ENCODE measurements at places on chromosomes 12 and 14.

DNA sequence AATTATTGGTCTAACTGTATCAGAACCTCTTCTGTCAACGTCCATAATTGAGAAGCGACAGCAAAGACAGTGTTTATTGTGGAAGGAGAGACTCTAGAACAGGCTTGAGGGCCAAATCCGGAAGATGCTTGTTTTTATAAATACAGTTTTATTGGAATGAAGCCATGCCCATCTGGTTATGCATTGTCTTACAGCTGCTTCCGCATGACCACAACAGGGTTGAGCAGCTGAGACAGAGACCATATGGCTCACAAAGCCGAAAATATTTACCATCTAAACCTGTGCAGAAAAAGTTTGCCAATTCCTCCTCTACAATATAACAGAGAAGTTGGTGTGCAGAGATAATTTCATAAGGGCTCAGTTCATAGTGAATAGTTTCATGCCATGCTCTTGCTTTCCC, 24.5 kb downstream of the PRKAB1 start:
- peak; percentile 30 for DNase-seq

DNA sequence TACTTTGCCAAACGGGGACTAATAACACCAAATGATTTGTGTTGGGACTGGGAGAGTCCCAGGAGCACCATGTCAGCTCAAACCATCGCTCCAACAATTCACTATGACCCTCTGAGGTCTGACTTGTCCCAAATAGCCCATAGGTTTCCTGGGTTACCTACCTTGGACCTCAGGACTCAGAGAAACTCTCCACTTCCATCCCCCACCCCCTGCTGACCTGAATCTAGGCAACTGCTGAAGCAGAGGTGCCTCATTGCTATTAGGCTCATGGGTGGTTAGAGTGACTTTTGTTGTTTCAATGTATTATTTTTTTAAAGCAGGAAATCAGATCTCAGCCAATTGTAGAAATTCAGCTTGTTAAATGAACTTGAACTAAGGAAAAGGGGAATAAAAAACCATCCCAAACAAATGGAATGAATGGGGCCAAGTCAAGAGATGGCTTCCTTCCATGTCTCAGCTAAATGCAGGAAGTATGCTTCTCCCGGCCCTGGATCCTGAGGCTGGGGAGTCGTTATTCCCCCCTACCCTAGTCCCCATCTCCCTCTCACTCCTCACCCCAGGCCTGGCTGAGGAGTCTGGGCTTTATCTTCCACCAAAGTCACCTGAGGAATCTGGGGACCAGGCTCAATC, 80.9 kb upstream of the SLC24A4 start:
- DNase-seq, result no peak

- no peak for DNase-seq
Observed at GRCh38 chr12:122965321-122965751, 927 bp downstream of the ABCB9 start.

DNA sequence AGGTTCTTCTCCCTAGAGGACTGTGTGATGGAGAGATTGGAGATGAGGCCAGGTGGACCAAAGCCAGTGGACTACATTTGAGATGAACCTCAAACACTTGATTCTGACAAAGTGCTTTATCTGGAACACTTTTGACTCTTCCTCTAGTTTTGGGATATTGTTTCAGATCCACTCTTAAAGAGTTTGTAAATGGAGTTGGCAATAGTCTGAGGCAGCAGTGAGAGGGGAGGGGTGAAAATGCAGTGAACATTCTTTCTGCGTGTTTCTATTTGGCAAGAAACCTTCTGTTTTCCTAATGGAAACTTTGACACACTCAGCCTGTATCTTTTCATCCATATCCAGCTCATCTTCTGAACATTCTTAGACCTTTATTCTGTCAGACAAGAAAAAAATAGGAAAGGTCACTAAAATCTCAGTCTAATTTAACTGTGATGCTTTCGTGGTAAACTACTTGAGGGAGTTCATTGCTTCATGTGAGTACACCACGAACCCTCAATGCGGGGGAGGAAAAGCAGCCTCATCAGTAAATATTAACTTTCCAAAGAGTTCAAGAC, 57.4 kb upstream of the KCNJ8 start:
- peak; percentile 47 for DNase-seq

- no peak for DNase-seq
Observed at GRCh38 chr14:80493620-80494019, 282.3 kb upstream of the DIO2 start.

DNA sequence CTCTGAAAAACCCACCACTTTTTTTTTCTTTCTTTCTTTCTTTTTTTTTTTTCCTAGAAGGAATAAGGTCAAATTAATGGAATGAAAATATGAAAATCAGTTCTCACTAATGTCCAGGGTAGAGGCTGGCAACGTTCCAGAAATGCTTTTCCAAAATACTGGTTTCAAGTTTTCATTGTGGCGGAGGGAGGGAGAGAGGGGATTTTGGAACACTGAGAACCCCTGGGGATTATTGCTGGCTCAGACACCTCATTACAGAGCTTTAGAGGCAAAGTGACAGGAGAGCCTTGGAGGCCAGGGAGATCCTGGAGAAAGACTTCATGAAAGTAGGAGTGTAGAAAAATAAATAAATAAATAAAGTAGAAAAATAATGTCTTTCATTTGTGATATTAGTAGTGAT, 45.4 kb downstream of the ALX1 start:
- no peak for DNase-seq

DNA sequence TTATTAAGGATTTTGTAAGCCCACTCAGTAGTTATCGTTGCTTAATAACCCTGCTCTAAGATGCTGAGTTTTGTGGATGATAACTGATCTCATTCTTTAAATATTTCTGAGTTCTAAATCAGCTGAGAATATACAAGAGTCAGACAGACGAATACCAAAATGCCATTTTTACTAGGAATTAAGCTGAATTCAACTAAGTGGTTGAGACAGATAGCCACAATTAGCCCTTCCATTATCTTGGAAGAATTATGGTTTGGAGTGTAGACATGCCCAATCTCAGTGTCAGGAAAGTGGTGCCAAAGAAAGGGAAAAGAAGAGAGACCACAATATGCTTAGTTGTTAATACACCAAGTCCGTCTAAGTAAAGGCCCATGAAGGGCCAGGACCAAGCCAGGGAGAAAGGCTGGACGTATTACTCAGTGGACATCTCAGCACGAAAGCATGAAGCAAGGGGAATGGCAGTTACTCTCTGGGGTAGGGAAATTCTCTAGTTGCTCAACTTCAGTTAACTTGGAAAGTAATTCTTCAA, 58.6 kb downstream of the KCNA5 start:
- peak; percentile 89 for DNase-seq

DNA sequence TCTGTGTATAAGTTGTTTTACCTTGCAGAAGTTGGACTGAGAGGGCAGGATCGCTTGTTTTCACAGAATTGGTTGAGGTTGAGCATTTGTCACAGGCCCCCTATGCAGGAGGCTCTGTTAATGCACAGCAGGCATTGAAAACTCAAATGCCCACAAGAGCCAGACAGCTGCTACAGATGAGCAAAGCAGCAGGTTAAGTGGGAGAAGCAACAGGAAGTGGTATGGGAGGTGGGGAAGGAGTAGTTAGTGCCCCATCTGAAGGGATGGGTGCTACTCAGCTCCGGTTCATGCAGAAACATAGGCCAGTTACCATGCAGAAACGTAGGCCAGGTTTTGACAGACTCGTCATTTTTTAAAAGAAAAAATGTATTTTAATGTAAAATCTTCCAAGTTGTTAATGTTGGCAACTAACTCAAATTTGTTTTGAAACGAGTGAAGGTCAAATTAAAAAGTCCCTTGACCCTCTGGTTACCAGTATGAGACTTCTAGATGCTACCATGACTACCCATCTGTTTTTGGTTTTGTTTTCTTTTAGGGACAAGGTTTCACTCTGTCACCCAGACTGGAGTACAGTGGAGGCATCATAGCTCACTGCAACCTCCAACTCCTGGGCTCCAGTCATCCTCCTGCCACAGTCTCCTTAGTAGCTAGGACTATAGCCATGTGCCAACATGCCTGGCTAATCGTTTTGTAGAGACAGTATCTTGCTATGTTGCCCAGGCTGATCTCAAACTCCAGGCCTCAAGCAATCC, 84.7 kb upstream of the FRMD6 start:
- no peak for DNase-seq

DNA sequence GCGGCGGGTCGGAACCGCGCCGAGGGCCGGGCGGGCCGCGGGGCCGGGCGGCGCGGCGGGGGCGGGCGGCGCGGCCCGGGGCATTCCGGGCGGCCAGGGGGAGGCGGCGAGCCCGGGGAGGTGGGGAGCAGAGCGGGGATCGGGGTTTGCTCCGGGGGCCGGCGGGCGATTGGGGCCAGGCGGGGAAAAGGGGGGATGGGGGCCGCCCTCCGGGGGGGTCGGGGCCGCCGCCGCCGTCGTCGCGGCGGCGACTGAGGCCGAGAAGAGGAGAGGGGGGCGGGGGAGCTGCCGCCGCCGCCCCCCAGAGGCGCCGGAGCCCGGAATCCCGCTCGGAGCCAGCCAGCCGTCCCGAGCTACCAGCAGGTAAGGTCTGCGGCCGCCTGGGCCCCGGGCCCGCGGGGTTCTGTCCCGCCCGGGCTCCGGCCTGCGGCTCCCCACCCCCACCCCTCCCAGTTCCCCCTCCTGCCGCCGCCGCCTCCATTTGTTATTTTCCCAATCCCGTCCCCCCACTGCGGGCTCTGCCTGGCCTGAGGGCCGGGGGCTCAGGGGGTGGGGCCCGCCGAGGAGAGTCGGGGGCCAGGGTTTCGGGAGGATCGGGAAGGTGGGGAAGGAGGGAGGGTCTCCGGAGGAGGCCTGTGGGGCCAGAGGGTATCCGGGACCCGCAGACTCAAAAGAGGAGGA, 403 bp downstream of the ATN1 start:
- DNase-seq, result no peak

DNA sequence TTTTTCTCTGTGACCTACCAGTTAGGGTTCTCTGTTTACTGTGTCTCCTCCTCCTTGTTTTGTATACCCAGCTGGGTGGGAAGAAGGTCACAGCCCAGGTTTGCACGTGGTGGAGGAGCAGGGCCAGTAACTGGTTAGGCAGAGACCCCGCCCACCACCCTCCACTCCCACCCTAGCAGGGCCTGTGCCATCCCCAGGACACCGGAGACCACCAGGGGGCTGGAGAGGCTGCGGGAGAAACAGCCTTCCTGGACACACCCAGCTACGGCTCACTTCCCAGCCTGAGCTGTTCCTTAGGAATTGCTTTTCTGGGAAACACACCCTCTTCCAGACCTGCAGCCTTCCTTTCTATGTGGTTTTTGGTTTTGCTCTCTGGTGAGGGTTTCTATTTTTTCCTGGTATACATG, 21.1 kb downstream of the BDKRB2 start:
- DNase-seq, result peak; percentile 80

DNA sequence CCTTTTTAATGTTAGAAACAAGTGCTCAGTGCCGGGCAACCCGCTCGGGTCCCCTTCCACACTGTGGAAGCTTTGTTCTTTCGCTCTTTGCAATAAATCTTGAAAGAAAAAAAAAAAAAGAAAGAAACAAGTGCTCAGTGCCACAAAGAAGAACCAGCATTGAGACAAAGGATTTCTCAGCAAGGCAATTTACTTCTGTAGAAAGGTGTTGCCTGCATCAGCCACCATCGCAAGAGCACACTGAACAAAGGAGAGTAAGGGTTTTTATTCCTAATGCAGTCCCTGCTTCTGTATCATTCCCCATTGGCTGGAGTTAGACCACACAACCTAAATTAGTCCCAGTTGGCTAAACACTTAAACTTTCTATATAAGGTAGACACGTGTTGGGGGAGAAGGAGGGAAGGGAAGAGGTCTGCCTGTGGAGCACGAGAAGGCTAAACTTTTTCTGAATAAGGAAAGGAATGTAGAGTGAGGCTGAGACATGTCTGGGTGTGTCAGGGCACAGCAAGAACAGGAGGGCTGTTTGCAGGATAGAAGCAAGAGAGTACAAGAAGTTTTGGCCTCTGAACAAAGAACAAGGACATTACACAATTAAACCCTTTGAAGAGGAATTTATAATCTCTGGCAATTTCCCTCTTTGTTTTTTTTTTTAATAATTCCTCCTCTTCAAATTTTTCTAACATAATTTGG, 21.4 kb downstream of the KLRF2 start:
- DNase-seq, result no peak

DNA sequence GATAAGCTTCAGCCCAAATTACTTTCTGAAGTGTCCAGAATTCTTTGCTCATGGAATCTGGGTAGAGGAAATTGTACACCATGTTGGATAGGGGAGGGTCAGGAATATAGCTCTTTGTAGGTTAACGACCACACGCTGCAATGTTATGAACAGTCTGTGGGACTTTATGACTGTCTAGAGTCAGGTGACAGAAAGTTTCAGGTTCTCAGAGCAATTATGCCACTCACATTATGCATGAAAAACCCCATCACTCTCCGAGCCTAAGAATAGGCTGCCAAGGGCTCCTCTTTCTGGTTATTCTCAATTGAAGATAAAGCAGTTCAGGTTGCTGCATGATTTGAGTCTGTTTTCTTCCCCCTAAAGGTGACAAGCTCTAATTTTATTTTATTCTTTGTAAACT, 430.9 kb downstream of the ATP23 start:
- no peak for DNase-seq

- peak; percentile 85 for DNase-seq
Observed at GRCh38 chr14:89911010-89911919, 43.3 kb downstream of the EFCAB11 start.

- no peak for DNase-seq
Observed at GRCh38 chr12:94271351-94271750, 123.0 kb downstream of the PLXNC1 start.

DNA sequence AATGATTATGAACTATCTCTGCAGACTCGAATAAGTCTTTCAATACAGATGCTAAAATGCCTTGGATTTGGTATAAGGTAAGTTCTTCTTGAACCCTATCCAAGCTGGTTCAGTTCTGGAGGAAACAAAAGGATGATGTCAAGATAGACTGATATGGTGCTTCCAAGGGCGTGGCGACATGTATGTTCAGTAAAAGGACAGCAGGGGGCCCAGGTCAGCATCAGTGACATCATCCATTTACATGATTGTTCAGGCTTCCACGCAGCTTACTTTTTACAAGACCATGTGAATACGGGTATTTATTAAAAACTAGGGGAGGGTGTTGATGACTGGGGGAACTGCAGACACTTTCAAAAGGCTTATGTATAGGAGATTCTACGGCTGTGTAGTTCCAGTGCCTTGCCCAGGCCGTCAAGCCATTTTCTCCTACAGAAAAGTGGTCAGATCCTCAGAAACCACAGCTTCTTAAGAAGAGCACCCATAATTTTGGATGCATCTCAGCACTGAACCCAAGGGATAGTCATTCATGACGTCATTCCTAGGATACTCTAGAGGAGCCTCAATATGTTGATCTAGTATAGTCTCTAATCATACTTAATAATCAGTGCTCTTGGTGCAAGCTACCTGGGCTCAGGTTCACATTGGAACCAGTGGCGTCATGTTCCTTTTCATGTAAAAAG, 527.7 kb downstream of the FUT8 start:
- no peak for DNase-seq

- DNase-seq, result no peak
Observed at GRCh38 chr14:30995689-30996088, 29.8 kb upstream of the AP4S1 start.

Data from fibroblast of skin of abdomen (primary cell).